ENCODE measurements at places on chromosomes 1 and 21.

- DNase-seq, result peak; percentile 40
Measured at GRCh38 chr1:38114241-38115026, 67.8 kb upstream of the POU3F1 start.

- DNase-seq, result peak; percentile 48
Measured at GRCh38 chr1:145995964-145996432, 381 bp downstream of the TXNIP start.

DNA sequence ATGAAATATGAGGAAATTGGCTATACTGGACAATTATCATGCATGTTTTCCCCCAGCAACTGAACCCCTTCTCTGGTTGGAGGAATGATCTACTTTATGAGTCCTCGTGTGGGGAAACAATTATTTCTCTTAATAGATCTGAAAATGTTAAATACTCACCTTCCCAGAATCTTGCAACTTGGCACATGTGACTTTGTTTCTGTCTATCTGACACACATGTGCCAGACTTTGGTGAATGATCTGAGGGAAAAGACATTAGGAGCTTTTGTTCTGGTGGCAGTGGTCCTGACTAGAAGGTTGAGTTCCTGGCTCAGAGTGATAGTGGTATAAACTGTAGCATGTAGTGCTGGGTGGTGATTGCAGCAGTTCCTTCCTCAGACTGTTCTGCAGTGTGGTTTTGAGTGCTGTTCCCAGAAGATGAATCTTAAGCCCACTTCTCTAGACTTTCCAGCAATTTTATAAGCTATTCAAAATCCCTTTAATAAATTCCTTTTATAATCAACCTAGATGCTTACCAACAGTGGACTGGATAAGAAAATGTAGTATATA is 59.3 kb upstream of the B3GALNT2 start:
- peak; percentile 36 for DNase-seq

DNA sequence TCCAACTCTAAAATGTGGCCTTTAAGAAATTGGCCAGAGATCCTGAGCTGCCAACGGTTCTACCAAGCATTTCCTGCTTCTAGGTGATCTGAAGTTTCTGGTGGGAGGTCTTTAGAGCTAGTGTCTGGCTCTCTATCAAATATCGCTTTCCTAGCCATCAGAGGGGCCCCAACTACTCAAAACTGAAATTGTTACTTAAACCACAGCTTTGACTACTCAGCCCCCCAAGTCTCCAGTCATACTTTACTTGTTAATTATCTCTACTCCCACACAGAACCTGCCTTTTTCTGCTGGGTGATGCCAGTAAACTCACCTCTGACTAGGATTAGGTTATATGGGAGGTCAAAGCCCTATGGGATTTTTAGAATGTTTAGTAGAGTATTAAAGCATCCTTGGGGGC is 95.1 kb downstream of the FASLG start:
- no peak for DNase-seq

DNA sequence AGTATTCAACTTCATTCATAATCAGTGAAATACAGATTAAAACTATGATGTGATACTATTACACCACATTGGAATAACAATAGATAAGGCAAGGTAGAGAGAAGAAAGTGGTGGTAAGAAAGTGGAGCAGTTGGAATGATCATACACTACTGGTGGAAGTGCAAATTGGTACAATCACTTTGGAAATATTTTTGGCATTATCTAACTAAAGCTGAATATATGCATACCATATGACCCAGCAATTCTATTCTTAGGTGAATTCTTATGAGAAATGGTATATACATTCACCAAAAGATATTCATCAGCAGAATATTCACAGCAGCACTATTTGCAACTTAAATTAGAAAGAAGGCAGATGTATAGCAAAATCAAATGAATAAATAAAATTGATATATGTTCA is 21.4 kb upstream of the PTPRC start:
- DNase-seq, result no peak

GRCh38 chr1:98402860-98403259 is 258.7 kb upstream of the SNX7 start:
- no peak for DNase-seq

GRCh38 chr1:196732526-196732925 is 42.1 kb upstream of the CFHR3 start:
- DNase-seq, result no peak

DNA sequence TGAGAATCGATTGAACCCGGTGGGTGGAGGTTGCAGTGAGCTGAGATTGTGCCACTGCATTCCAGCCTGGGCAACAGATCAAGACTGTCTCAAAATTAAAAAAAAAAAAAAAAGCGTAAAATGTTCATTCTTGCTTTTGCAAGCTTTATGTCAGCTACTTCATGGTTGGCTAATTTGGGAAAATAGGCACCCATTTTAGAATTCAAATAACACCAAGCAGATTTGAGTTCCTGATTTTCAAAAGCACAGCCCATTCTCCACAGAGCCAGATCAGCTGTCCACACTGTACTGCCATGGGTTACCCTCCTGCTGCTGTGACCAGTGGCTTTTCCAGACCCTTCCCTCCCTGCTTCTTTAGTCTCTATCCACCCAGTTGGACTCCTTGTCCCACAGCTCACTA is 4.4 kb downstream of the THEM5 start:
- no peak for DNase-seq

- no peak for DNase-seq
Measured at GRCh38 chr1:167777269-167777650, 55.5 kb downstream of the MPZL1 start.

- DNase-seq, result peak; percentile 54
Measured at GRCh38 chr1:147808025-147808424, 47.6 kb upstream of the GJA5 start.

Measured in hematopoietic multipotent progenitor cell treated with erythropoietin and hydrocortisone succinate and interleukin-3 and kit ligand, for 6 days (in vitro differentiated cells).